Right renal cortex interstitium (tissue), 3 donors: ENCODE measurements at places on chromosomes 5 and 9. TPM values are rescaled to one million over a fixed set of nuclear protein-coding genes. Genes with fewer than 3 reads are reported as not detected.
A peak's percentile ranks its signal among the peaks of the same experiment; 100 is the strongest.

GRCh38 chr5:158326256-158326655, 467.3 kb upstream of the CLINT1 start:
- no peak for DNase-seq

DNA sequence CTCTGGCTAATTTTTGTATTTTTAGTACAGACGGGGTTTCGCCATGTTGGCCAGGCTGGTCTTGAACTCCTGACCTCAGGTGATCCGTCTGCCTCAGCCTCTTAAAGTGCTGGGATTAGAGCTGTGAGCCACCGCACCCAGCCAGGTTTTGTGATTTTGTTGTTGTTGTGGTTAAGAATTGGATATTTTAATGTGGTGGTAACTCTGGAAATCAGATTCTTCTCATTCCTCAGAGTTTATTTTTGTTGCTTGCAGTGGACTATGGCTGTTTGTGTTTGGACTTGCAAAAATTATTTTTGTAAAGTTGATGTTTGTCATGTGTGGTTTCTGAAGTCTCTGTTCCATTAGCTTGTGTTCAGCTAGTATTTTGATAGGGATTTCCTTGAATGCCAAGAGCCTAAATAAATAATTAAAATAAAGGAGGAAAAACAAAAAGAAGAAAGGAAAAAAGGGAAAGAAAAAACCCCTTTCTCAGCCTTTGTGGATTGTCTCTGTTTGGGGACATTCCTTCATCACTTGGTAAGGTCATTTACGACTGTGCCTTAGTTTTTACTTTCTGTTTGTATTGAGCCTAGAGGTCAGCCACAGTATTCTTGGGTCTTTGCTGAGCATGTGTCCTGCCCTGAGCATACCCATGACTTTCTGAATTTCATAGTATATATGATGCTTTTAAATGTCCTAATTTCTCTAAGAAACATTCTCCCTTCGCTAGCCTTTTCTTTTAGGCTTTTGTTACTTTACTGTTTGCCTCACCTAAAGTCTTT, 37.3 kb downstream of the PBX3 start:
- DNase-seq: no peak

The PRELID2 gene
- 8.7 TPM for polyA plus RNA-seq

DNA sequence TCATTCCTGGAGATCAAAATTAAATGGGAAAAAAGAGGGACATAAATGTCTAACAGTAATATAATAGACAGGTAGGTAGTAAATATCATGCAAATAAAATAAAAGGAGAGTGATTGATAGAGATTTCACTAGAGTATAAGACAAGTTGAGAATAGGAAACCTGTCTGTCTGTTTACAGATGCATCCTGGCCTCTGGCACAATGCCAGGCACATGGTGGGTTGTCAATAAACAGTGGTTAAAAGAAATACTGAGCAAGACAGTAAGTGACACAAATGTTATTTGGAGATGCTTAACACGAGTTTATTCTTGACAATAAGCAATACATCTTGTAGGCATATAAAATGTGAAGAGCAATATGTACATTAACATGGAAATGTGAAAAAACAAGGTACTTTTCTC, 33.3 kb downstream of the RICTOR start:
- no peak for DNase-seq

DNA sequence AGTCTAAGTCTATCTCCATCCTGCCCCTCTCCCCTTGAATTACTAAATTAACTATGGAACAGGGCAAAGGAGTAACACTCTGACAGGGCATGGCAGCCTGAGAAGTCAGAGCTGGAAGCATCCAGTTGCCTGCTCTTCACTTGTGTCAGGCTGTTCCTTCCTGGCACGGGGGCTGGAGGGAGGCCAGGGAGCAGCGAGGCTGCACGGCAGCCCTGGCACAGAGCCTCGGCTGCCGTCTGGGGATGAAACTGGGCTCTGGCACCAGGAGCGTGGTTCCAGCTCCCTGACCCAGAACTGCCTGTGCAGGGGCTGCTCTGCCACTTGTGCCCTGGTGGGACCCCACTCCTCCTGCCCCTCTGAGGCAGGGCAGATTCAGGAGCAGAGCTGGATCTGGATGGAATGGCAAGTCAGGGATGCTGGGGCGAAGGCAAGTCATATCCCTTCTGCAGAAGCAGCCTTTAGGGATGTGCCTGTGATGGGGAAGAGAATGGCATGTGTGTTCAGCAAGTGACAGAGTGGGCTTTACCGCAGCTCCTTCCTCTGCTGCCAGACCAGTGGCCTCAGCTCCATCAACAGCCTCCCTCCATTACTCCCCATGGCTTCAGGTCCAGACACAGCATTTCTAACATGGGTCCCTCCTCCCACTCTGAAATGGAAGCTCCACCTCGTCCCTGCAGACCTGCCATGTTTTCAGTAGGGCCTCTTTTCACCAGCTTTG, 42.2 kb upstream of the PDE8B start:
- no peak for DNase-seq

The SPATA31E1 gene
- polyA plus RNA-seq: not detected

- DNase-seq: no peak
These were observed 745 bp downstream of the GADD45G start for GRCh38 chr9:89605465-89606048.

GRCh38 chr9:133709015-133709611, 29.0 kb downstream of the SARDH start:
- peak; percentile 52 for DNase-seq

GRCh38 chr9:15249042-15249818, 57.8 kb downstream of the TTC39B start:
- no peak for DNase-seq

GRCh38 chr9:126838055-126838811, 22.2 kb upstream of the ZBTB34 start:
- DNase-seq: no peak

- no peak for DNase-seq
These were observed 299.2 kb downstream of the EBF1 start for GRCh38 chr5:158800481-158800880.

The UAP1L1 gene
- polyA plus RNA-seq: 5.4 TPM

DNA sequence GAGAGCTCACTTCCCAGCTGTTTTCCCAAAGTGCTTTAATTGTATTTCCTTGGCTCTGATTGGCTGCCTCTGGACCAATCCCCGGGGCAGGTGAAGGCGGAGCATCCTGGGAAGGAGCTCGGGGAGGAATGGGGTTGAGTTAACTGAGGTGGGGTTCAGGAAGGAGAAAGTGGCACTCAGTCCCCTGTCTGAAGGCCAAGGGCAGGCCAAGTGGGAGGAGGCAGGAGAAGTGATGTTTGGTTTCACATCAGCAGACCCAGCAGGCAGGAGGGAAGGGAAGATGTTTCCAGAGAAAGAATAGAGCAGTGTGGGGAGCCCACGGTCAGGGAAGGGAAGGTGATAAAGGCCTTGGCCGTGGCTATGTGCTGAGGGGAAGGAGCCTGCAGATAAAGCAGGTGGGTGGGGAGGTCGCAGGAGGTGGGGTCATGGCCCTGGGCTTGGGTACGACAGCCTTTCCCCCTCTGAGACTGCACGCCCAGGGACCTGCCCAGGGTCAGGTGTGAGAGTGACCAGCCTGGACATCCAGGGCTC, 3.1 kb downstream of the TSPAN17 start:
- no peak for DNase-seq

DNA sequence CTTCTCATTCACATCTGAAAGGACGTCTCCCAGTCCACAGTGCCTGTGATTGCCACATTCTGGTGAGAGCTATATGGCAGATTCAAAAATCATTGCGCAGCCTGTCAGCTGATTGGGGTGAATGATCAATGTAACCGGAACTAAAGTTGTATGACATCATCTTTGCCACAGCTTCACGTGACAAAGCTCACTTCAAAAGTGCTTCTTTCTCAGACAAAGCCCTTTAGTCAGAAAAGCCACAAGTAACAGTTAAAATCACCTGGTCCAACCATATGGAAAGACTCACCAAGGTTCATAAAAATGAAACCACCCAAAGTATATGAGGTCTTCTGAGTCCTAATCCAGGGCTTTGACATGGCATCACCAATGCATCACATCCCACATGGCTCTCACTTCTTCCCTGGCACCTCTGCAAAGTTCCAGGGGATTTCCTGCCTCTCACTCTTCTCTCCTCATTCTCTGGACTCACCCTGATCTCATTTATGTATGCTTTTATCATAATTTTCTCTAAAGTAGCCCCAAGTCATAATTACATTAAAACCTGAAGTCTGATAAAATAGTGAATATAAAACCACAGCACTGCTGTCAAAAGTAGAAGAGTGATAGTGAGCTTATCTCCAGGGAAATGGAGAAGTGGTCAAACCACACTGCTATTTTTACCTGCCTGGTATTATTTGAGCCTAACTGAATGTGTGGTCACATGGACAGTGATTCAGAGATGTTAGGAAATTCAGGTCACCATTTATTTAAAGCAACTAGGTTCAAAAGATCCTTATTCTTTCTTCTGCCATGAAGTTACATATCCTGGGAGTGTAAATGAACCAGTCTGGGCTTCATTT, 193.1 kb upstream of the PTGER4 start:
- DNase-seq: no peak

The SGCD gene
- 5.1 TPM for polyA plus RNA-seq

The BARX1 gene
- 0.10 TPM for polyA plus RNA-seq

DNA sequence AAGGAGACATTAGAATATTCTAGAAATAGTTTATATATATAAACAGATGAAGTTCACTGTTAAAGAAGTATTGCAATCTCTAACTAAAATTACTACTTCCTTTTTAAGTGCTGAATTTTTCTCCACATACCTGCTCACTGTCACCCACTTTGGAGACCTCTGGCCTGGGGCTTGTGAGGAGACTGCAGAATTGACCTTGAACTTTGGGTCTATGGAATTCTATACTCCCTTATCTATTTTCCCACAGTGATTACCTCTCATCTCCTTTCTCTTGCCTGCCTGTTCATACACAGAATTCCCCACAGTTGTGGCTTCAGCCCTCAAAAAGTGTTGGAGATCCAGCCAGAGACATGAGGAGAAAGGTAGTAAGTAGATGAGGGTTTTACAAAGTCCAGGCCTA, 45.4 kb downstream of the LARP1 start:
- DNase-seq: no peak

- no peak for DNase-seq
These were observed 11.8 kb downstream of the ARL14EPL start for GRCh38 chr5:116044073-116044472.

GRCh38 chr9:127628758-127629467, 16.8 kb downstream of the STXBP1 start:
- DNase-seq: no peak

The INSYN2B gene
- 1.8 TPM for polyA plus RNA-seq
